Breast epithelium (tissue), 4 donors: ENCODE measurements at places on chromosomes 7 and 10. TPM values are rescaled to one million over a fixed set of nuclear protein-coding genes. Genes with fewer than 3 reads are reported as not detected.

The ZNF394 gene
- 58.7 TPM for total RNA-seq

The PIK3AP1 gene
- 14.2 TPM for total RNA-seq

The GPNMB gene
- 460 TPM for total RNA-seq

The BTBD16 gene
- not detected for total RNA-seq

The NANOS1 gene
- 3.7 TPM for total RNA-seq

The INSYN2A gene
- total RNA-seq, result not detected

The STK31 gene
- 0.64 TPM for total RNA-seq

The AHR gene
- 146 TPM for total RNA-seq

The NACAD gene
- total RNA-seq, result 1.2 TPM

The LRRTM3 gene
- total RNA-seq, result not detected

GRCh38 chr7:51354897-51355296 is 38.3 kb upstream of the COBL start:
- no peaks in the 10 kb centered on the region for H3K27me3 ChIP-seq
- no peaks in the 10 kb centered on the region for H3K4me1 ChIP-seq

- H3K4me1 ChIP-seq, result no peaks in the 10 kb centered on the region
- H3K36me3 ChIP-seq, result no peaks in the 10 kb centered on the region
- H3K4me3 ChIP-seq, result no peak overlapping the region
- H3K27me3 ChIP-seq, result no peaks in the 10 kb centered on the region
- H3K27ac ChIP-seq, result no peak overlapping the region
- no peak for DNase-seq
Observed at GRCh38 chr7:50140688-50141087, 47.6 kb upstream of the ZPBP start.

GRCh38 chr10:110544958-110545537 is 22.4 kb upstream of the SMC3 start:
- no peak for DNase-seq
- no peaks in the 10 kb centered on the region for H3K27me3 ChIP-seq
- H3K36me3 ChIP-seq, result no peaks in the 10 kb centered on the region
- H3K4me1 ChIP-seq, result no peaks in the 10 kb centered on the region
- H3K27ac ChIP-seq, result no peak overlapping the region

GRCh38 chr10:8921568-8921967 is 867.1 kb downstream of the GATA3 start:
- no peaks in the 10 kb centered on the region for H3K4me1 ChIP-seq
- no peaks in the 10 kb centered on the region for H3K27me3 ChIP-seq
- no peaks in the 10 kb centered on the region for H3K36me3 ChIP-seq
- H3K27ac ChIP-seq, result no peak overlapping the region
- no peak for DNase-seq

DNA sequence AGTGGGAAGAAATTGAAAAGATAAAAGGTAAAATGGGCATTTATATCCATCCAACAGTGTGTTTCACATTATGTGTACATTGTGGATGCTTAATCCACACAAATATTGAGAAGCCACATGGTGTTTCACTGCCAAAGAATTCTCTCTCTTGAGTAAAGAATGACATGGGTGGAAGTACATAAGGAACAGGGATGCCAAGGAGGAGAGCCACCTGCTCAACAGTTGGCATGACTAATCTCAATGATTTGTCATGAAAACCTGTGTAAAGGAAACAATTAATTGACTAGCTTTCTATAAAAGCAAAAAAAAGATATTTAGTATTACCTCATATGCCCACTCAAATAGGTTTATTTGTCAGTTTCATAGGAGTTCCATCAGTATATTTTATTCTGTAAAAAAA is 43.1 kb downstream of the MAGI2 start:
- H3K27ac ChIP-seq, result no peak overlapping the region
- no peaks in the 10 kb centered on the region for H3K4me1 ChIP-seq
- DNase-seq, result no peak

- DNase-seq, result no peak
- H3K27me3 ChIP-seq, result no peaks in the 10 kb centered on the region
- H3K36me3 ChIP-seq, result no peaks in the 10 kb centered on the region
- no peak overlapping the region for H3K27ac ChIP-seq
- H3K4me1 ChIP-seq, result no peaks in the 10 kb centered on the region
Observed at GRCh38 chr10:78140066-78140630, 106.5 kb downstream of the RPS24 start.

DNA sequence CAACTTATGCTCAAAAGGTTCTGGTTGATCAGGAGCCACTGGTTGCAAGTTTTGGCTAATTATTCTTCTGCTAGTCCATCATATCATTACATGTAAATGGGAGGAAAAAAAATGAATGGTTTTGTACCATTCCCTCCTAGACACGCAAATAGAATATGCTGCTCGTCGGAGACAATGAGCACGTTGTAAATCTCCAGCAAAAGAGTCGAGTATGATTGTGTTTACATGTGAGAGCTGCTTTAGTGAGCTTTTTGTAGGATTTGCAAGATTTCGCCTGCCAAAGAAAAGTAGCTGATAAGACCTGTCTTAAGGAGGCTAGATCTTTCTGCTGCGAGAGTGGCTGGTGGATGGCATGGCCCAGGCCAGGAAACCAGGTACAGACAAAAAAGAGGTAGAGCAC is 109.0 kb downstream of the ZMYND11 start:
- H3K27me3 ChIP-seq, result no peaks in the 10 kb centered on the region
- peaks cover 7% of the 10 kb centered on the region for H3K36me3 ChIP-seq
- H3K4me3 ChIP-seq, result no peak overlapping the region
- DNase-seq, result no peak

DNA sequence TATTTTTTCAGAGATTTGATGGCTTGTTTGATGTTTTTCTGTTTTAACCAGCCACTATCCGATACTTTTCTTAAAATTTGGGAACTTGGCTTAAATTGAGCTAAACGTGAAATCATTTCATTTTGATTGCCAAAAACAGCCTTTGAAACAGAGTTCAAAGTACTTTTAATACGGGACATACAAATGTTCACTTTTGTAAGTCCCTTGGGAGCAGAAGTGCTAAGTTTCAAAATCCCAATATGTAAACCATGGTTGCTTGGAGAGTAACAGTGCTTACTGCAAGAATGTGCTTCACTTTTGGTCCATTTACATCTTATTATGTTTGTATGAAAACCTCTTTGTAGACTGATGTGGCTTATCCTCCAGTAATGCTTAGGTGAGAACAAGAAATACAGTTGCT is 10.9 kb downstream of the PNPLA8 start:
- no peaks in the 10 kb centered on the region for H3K27me3 ChIP-seq
- H3K27ac ChIP-seq, result no peak overlapping the region
- H3K4me3 ChIP-seq, result no peak overlapping the region
- H3K36me3 ChIP-seq, result peaks cover 5% of the 10 kb centered on the region
- no peaks in the 10 kb centered on the region for H3K4me1 ChIP-seq

DNA sequence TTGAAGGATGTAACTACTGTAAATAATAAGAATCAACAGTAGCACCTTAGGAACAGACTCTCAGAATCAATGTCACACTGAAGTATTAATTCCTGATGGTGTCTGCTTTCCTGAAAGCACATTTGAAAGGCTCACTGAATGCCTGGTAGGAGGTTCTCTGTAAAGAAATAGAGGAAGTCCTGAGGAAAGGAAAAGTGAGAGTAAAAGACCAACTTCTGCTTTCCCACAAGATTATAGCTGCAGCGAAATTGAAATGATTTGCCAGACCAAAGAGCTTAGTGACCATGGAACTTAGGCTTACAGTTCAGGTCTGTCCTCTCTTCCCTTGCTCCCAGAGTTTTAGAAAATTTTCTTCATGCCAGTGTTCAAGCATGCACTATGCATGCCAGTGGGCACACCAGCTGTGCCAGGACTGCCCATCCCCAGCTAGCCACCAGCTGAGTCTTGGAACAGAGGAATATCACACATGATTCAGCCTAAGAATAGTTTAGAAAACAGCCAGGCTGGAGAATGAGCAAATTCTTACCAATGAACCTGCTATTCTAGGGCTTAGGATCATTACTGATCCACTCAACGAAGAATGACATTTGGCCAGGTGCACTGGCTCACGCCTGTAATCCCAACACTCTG is 123.2 kb downstream of the HERPUD2 start:
- H3K4me1 ChIP-seq, result no peaks in the 10 kb centered on the region
- no peaks in the 10 kb centered on the region for H3K27me3 ChIP-seq
- no peak overlapping the region for H3K27ac ChIP-seq
- no peak for DNase-seq
- H3K36me3 ChIP-seq, result no peaks in the 10 kb centered on the region

DNA sequence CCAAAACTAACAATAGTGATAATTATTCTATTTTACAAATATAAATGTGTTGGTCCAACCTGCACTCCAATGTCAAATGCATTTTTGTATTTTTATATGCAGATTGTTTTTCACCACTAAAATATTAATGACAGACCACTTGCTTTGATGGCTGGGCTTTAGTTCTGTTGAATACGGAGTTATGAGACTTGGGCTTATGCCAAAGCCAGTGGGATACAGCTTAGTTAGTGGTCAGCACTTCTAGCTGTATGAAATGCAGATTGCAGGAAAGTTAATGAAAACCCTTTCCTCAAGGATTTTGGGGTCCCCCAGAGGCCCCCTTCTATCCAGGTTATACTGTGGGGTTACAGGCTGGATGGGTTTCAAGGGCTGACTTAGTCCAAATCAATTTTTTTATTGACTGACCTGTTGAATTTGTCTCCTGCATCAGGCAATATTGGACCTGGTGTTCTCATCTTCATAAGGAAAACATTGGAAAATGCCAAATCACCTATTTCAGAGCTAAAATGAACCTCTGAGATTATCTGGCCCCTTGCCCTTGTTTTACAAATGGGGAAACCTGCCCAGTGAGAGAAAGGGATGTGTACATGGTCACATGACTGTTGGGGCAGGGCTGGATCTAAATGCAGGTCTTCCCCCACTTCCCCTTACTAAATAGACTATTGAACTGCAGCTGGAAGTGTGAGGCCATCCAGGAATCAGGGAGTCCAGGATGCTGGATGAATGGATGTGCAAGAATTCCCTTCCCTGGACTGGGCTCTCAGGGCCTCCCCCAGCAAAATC is 1085.3 kb downstream of the KCNMA1 start:
- no peak for DNase-seq
- no peak overlapping the region for H3K27ac ChIP-seq
- no peaks in the 10 kb centered on the region for H3K4me1 ChIP-seq
- no peak overlapping the region for H3K4me3 ChIP-seq

GRCh38 chr7:36819639-36820038 is 95.3 kb upstream of the AOAH start:
- H3K27me3 ChIP-seq, result no peaks in the 10 kb centered on the region
- no peak for DNase-seq
- H3K4me1 ChIP-seq, result no peaks in the 10 kb centered on the region
- no peak overlapping the region for H3K27ac ChIP-seq
- no peaks in the 10 kb centered on the region for H3K36me3 ChIP-seq

GRCh38 chr10:100436255-100436654 is 26.6 kb upstream of the WNT8B start:
- H3K27ac ChIP-seq, result no peak overlapping the region
- no peaks in the 10 kb centered on the region for H3K36me3 ChIP-seq
- no peak overlapping the region for H3K4me3 ChIP-seq
- DNase-seq, result no peak
- H3K27me3 ChIP-seq, result no peaks in the 10 kb centered on the region

DNA sequence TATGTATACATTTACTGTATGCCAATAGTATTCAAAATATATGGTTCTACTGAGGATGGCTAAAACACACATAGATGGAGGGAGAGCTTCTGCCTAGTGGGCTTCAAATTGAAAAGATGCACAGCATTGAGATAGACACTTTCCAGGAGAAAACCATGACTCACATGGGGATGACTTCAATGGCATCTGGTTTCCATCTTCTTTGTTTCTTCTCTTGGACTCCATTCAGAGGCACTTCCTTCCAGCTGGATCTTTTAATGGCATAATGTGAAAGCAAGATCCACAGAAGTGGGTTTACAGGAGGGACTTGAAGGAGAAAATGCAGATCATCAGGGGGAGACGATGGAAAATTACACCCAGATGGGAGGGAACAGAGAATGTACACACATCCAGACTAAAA is 84.9 kb downstream of the ZNF365 start:
- H3K27me3 ChIP-seq, result no peaks in the 10 kb centered on the region
- H3K27ac ChIP-seq, result no peak overlapping the region
- H3K4me1 ChIP-seq, result no peaks in the 10 kb centered on the region
- no peak for DNase-seq

DNA sequence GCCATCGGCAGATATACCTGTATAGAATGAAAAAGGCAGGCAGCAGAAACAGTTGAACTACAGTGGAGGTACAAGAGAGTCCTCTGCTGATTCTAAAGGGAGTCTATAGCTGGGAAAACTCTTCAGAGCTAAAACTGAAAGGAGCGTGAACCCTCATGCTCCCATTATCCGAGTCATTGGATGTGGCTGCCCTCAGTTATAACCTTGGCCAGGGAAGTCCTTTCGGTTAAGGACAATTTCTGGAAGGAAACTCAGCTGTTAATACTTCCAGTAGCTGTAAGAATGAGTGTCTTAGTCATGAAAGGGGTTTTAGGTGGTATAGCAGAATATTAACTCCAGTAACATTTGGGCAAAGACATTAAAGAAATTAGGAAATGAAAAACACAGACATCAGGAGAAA is 14.6 kb upstream of the GNAT3 start:
- DNase-seq, result no peak
- no peak overlapping the region for H3K4me3 ChIP-seq
- no peaks in the 10 kb centered on the region for H3K4me1 ChIP-seq
- H3K36me3 ChIP-seq, result no peaks in the 10 kb centered on the region

- no peak for DNase-seq
- no peaks in the 10 kb centered on the region for H3K4me1 ChIP-seq
- H3K4me3 ChIP-seq, result no peak overlapping the region
- no peak overlapping the region for H3K27ac ChIP-seq
- H3K27me3 ChIP-seq, result no peaks in the 10 kb centered on the region
- H3K36me3 ChIP-seq, result no peaks in the 10 kb centered on the region
Observed at GRCh38 chr7:1938788-1939433, 268.8 kb downstream of the ELFN1 start.

- H3K27me3 ChIP-seq, result peaks cover 4% of the 10 kb centered on the region
- no peak overlapping the region for H3K27ac ChIP-seq
- H3K4me3 ChIP-seq, result no peak overlapping the region
- DNase-seq, result no peak
- H3K4me1 ChIP-seq, result no peaks in the 10 kb centered on the region
Observed at GRCh38 chr7:157977306-157977705, 610.3 kb downstream of the PTPRN2 start.

DNA sequence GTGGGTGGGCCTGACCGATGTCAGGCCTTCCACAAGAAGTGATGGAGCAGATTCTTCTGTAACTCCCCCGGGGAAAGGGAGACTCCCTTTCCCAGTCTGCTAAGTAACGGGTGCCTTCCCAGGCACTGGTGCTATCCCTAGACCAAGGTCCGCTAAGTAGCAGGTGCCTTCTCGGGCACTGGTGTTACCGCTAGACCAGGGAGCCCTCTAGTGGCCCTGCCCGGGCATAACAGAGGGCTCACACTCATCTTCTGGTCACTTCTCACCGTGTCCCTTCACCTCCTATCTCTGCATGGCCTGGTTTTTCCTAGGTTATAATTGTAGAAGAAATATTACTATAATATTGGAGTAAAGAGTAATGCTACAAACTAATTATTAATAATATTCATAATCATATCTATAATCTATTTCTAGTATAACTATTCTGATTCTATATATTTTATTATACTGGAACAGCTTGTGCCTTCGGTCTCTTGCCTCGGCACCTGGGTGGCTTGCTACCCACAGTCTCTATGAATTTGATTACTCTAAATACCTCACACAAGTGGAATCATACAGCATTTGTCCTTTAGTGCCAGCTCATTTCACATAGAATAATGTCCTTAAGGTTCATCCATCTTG is 1378.7 kb downstream of the XPNPEP1 start:
- no peaks in the 10 kb centered on the region for H3K36me3 ChIP-seq
- DNase-seq, result peak; percentile 58
- no peaks in the 10 kb centered on the region for H3K27me3 ChIP-seq
- H3K27ac ChIP-seq, result no peak overlapping the region
